ENCODE measurements at places on chromosomes 3 and 15.
A peak's percentile ranks its signal among the peaks of the same experiment; 100 is the strongest.

DNA sequence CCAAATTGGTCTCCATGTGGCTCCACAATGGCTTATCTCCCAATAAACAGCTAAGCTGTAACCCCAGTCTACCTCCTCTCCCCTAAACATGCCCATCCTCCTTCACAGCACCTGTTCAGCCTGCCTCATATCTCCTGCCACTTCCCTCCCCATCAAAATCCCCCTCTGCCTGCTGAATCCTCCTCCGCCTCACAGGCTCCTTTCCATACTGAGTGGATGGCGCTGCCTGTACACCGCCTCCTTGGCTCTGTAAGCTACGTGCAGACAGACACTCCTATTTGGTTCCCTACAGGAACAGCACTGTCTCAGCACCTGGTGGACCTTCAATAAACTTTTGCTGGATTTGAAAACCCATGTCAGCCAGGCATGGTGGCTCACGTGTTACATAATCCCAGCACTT, 53.7 kb downstream of the ADCY5 start:
- no peak for DNase-seq

GRCh38 chr15:89628806-89629715, 26.2 kb downstream of the KIF7 start:
- DNase-seq = no peak

DNA sequence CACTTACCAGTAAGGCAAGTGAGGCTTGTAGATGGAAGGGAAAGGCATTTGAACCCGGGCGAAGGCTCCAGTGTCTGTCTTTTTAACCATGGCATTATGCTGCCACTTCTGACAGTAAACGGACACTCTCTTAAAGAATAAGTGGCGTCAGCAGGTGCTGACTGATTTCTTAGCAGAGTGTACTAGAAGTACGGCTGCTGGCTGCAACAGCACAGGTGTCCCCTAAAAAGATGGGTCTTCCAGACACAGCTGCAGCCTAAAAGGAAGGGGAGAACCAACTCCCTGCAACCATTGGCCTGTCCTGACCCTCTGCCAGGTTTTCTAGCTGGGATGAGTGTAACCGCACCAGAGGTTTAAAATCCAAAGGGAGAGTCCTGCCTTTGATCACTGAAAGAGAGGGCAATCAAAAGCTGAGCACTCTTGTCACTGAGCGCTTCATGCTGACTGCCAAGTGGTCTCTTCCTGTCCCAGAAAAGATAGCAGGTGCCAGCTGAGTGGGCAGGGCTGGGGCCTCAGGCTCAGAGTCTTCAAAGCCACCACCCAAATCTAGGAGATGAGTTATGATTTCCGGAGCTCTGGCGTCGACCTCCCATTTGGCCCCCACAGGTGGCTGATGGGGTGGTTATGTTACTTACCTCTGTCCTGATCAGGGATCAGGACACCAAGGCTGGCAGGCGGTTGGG, 255.8 kb downstream of the SLCO3A1 start:
- DNase-seq = no peak

DNA sequence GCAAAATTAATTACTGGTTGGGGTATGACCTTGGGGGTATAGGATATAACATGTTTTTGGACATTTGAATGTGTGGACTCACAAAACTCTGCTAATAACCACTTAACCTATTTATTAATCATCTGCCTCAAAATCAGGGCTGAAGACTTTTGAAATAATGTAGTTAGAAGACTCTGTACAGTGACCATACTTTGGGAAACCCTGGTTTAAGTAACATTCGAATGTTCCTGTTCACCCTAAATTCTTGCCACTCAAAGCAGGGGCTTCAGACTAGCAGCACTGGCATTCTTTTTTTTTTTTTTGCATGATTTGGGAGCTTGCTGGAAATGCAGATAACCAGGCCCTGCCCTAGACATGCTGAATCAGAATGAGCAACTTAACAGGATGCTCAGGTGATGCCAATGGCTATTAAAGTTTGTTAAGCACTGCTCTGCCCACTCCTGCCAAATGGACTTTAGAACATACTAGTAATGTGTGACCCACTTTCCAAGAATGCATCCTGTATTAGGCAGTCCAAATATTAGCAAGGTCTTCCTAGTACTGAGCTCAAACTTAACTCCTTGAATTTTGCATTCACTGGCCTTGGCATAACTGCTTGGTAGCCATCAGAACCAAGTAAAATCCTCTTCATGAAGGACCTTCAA, 12.7 kb upstream of the ST3GAL6 start:
- DNase-seq = no peak

DNA sequence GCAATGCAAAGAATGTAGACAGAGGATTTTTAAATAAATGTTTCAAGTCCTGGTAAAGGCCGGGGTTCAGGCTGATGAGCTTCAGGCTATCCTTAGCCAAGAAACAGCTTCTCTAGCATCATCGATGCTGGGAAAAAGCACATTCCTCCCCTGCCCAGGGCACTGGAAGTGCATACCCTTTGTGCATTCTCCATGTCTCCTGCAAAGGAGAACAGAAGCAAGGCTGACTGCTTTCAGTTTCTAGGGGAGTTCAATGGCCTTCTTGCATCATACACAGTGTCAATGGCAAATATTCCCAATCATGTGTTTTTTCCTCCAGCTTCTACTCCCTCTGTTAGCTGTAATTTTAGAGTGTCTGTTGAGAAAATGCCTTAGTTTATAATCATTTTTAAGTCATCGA, 59.9 kb downstream of the GPR176 start:
- no peak for DNase-seq

DNA sequence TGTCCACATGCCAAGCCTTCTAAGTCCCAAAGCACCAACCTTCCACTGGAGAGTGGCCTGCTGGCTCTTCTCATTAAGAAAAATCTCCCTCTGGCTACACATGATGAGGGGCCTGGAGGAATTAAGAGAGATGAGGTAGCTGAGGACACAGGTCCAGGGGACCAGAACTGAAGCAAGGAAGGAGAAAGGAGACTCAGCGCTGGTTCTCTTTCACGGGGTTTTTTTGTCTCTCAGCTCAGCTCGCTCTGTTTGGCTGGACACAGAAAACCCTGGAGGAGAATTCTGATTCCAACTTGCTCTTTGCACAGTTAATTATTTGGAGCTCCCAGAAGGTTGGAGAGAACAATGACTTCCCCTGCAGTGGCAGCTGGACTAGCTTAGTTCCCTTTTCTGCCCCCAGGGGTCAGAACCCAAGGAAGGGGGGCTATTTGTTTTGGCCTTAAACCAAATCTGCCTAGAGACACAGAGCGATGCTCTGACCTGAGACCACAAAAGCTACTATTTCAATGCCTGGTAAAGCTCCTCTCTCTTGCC, 507.6 kb downstream of the FHIT start:
- DNase-seq = no peak

- DNase-seq = no peak
Observed at GRCh38 chr3:42351207-42351606, 59.2 kb downstream of the LYZL4 start.

- DNase-seq = no peak
Observed at GRCh38 chr3:103085465-103085864, 650.6 kb downstream of the ZPLD1 start.

GRCh38 chr3:11651900-11652299, 8.2 kb upstream of the VGLL4 start:
- no peak for DNase-seq

GRCh38 chr15:67935244-67935643, 95.4 kb upstream of the RNU6-1 start:
- no peak for DNase-seq

- DNase-seq = no peak
Observed at GRCh38 chr3:167729591-167729990, 5.1 kb downstream of the PDCD10 start.

DNA sequence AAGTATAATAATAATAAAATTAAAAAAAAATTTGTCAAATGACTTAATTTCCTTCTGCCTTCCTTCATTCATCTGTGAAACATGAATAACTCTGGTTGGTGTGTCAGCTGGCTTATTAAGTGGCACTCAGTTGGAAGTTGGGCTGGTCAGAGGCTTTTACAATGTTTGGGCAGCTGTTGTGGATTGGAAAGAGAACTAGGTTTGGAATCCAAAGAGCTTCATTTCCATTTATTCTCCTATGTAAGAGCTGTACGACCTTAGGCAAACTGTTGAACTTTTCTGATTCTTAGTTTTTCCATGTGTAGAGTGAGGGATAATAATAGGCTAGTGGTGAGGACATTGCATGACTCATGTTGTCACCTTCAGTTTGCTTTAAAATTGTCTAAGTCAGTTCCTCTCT, 606.7 kb downstream of the PDCD6IP start:
- DNase-seq = no peak

- no peak for DNase-seq
Observed at GRCh38 chr3:111621535-111621934, 26.4 kb upstream of the ZBED2 start.

- no peak for DNase-seq
Observed at GRCh38 chr3:57164217-57164656, 916 bp downstream of the IL17RD start.

DNA sequence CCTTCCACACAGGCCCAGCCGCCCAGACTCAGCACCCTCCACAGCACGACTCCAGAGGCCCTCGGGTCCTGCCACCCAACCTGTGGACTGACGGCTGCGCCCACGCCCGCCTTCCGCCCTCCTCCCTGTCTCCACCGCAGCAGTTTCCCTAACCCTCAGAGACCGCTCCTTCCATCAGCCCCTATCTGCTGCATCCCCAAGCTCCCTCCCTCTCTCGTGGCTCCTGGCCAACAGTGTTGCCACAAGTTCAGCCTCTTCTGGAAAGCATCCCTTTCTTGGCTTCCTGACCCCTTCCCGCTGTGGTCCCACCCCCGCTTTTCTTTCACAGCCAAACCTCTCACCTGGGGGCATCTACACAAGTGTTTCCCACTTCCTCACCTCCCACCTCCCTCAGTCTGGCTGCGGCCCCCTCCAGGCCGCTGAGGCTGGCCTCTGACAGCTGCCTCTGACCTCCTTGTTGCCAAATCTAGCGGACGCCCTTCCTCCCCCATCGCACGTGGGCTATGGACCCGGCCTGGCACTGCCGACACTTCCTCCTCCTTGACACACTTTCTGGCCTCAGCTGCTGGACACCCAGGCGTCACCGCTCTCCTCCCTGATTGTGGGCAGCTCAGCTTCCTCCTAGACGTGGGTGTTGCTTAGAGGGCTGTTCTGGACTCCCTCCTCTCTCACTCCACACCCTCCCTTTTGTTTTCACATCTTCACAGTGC, 168.8 kb upstream of the TLE3 start:
- no peak for DNase-seq

DNA sequence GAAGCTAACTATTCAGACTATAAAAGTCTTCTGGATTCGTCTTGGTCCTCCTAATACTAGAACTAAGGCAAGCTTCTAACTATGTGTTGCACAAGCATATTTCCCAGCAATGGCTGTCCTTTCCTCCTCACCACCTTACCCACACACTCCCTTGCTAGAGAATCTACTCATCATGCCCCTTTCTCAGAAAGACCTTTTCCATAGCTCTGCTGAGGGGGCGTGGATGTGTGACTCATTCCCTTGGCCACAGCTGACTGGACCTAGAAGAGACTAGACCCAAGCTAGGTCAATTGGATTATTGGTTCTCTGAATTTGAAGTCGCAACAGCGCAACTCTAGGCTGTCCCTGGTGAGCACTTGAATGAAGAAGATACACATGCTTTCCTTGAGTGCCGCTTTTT, 47.1 kb downstream of the ERC2 start:
- no peak for DNase-seq

DNA sequence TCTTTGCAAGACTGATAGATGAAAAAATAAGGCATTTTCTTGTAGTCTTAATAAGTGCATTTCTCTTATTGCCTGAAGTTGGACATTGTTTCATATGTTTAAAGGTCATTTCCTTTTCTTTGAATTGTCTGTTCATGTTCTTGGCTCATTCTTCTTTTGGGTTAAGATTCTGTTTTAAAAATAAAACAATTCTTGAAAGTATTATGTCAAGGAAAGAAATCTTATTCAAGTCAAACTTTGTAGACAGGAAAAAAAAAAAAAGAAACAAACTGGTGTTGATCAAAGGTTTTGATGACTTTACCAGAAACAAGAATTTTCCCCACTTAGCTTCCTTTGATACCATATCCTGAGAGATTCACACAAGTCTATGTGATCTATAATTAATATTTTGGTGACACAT, 132.9 kb upstream of the AADACL2 start:
- no peak for DNase-seq

DNA sequence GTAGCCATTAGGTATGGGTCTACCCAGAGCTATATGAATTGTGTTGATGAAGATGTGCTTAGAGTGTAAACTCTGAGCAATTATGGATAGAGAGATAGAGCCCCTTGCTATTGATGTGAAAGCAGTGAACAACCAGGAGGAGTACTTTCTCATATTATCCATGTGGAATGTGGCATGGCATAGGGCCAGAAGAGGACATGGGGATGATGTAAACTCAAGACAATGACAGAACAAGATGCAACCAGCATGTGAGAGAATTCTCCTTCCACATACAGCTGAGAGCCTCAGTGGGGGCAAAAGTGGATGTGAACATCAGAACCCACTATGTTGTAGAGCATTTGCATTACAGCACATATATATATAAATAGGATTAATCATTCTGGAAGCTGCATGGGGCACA, 36.4 kb upstream of the BNC1 start:
- no peak for DNase-seq

GRCh38 chr3:107810171-107811071, 280.4 kb downstream of the CD47 start:
- DNase-seq = no peak

GRCh38 chr3:73069187-73069586, 7.7 kb downstream of the EBLN2 start:
- no peak for DNase-seq

- peak; percentile 17 for DNase-seq
Observed at GRCh38 chr3:171172070-171172469, 145.6 kb upstream of the SLC2A2 start.

DNA sequence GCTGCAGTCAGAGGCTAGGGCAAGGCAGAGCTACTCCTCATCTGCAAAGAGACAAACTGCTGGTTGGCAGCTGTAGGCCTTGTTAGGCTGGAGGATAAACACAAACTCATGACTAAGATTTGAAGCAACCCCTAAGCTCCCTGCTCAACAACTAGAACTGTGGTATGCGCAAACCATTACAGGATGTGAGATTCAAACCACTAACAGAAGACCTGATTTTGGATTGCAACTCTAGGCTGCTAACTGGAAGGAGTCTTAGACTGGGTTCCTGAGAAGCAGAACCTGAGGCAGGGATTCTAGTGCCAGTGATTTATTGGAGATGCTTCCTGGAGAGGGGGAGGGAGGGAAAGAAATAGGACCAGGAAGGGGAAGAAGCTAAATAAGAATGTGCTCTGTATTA, 22.5 kb downstream of the CCR4 start:
- DNase-seq = no peak

DNA sequence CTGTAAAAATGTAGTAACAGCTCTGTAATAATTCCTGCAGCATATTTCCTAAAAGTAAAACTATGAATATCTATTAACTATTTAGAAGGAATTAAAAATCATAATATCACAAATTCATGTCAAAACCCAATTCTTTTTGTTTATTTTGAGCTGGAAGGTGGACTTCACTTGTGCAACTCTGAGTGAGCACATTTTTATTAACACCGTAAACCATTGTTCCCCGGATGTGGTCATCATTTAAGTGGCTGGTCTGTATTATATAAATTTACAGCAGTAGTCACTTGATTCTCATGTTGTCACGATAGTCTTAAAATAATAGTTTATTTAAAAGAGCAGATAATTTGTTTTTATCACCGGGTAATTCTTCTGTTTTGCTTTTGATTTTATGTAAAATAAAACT, 43.0 kb upstream of the UTS2B start:
- DNase-seq = no peak
